NCI-H1105 treated with DMSO at 0.1 percent for 48 hours (cell line): ENCODE measurements at places on chromosomes 1 and 21.

DNA sequence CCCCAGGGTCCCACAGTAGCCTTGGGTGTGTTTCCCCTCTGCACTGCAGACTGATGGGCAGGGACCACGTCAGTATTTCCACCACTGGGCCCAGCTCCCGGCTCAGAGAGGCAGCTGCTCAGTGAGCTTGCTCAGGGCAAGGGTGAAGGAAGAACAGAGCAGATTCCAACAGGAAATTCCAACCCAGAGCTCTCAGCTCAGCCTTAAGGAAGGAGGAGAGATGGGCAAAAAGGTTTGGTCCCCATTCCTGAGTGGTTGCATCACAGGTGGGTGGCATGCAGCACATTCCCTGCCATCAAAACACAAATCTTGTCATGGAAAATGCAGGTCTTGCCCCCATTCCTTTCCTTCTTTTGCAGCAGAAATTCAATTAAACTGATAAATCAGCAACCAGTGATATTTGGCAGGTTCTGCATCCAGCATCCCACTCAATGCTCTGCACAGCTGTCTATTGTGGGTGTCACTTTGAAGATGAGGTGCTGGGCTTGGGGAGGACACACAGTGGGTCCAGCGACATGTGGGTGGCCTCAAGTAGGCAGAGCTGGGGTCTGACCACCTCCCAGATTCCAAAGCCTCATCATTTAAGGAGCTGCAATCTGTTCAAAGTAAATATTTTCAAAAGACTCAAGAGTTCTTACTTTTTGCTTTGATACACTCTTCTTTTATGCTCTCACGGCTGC is 315.4 kb downstream of the DSCAM start:
- no peak for DNase-seq

GRCh38 chr1:27951396-27951795 is 8.4 kb upstream of the XKR8 start:
- no peak for DNase-seq

- no peak for DNase-seq
Observed at GRCh38 chr1:47224676-47225399, 7.2 kb downstream of the TAL1 start.

DNA sequence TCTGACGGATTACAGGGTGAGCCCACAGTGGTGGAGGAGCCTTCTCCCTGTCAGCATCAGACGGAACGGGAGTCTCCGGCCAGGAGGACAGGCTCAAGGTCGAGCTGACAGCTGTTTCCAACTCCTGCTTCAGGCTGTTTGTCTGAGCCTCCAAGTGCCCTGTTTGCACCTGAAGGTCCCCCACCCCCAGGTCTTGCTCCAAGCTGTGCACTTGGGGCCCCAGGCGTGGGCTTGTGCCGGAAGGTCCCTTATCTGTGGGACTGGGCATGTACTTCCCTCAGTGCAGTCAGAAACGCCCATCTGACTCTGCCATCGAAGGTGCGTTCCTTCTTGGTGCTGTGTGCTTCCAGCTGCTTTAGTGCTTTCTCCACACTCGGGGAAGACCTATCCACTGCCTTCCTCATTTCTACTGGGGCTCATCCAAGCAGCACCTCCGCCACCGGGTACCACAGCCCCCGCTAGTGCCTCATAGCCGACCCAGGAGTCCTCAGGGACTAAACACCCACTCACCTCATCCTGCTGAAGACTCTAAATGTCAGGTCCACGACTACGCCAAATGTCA is 29.5 kb upstream of the CR2 start:
- no peak for DNase-seq

- no peak for DNase-seq
Observed at GRCh38 chr1:184800876-184801275, 46.2 kb upstream of the EDEM3 start.
